Stimulated activated CD8-positive, alpha-beta memory T cell treated with anti-CD3 and anti-CD28 coated beads, Interleukin-4, amount 100 ng/mL, for 48 hours (primary cell): ENCODE measurements at places on chromosomes 12 and 14.
A peak's percentile ranks its signal among the peaks of the same experiment; 100 is the strongest.

- DNase-seq = no peak
Observed at GRCh38 chr12:92722897-92723296, 20.1 kb downstream of the PLEKHG7 start.

DNA sequence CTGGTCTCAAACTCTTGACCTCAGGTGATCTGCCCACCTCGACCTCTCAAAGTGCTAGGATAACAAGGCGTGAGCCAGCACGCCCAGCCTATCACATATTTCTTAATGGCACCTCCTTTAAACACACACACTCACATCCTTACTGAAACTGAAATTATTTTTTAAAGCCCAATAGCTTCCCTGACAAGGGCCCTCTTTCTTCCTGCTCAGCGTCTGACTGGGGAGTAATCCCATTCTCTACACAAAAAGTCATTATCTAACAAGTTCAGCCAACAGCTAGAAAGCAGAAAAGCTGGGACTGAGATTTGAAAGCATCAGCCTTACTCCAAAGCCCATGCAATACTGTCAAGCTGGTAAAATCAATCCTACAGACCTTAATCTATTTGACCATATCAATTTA, 10.0 kb upstream of the AICDA start:
- DNase-seq = no peak

DNA sequence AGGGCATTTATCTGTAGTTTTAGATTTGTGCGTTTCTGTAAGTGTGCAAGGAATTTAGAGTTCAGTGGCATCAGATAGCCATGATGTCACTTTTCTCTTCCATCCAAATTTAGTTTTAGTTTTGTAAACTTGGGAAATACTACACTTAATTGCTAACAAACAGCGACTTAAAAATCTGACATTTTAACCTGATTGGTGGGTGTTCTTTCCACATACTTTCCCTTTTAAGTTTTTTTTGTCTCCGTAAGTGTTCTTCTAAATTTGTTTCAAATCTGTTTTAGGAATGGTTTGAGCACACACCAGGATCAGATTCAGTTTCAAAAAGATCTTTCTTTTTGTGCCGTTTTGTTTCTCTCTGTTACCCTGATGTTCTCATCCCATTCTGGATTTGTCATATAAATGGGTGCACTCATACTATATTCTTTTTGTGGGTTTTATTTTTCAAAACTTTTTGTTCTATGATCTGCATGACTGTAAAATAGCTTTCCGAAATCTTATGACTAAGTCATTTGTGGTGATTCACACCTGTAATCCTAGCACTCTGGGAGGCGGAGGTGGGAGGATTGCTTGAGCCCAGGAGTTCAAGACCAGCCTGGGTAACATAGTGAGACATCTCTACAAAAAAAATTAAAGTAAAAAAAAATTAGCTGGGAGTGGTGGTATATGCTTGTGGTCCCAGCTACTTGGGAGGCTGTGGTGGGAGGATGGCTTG, 58.9 kb downstream of the FBXO34 start:
- DNase-seq = peak; percentile 59

- DNase-seq = no peak
Observed at GRCh38 chr12:110920324-110920910, at the start of gene MYL2. Gene MYL2, minus strand, starts transcription at chr12:110920579. Its CDS starts 50 bp downstream, at chr12:110920529.

DNA sequence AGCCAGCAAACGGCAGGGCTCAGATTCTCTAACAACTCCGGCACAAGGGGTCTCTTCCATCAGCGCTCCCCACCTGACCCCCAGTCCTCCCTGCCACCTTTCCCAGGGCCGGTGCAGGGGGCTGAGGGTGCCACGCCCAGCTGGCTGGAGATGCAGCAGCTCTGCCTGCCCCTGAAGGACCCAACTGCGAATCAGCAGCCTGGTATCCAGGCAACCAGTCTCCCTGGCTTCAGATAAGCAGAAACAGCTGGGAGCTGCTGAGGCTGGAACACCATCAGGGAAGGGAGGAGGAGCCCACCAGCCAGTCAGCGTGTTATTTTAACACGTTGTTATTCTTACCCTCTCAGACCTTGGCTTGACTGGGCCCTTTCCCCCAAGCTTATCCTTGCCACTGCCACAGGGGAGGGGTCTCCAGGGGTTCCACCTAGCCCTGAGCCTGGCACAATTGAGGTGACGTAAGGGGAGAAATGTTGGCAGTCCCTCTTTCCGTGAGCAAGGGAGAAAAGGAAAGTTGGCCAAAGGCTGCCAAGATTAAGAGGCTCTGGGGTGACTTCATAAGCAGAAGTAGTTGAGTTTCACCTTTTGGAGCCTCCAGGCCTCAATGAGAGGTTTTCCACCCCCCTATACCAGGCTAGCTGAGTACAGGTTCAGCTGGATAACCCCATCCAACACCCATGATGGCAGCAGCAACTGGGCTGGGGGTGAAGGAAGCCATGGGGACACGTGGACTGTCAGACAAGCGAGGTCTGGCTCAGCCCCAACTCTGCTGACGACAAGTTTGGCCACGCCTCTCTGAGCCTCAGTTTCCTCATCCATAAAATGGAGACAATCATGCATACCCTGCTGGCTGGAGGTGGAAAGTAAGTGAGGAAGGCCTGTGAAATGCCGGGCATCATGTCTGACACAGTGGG, 91.1 kb downstream of the IRF2BPL start:
- DNase-seq = no peak

DNA sequence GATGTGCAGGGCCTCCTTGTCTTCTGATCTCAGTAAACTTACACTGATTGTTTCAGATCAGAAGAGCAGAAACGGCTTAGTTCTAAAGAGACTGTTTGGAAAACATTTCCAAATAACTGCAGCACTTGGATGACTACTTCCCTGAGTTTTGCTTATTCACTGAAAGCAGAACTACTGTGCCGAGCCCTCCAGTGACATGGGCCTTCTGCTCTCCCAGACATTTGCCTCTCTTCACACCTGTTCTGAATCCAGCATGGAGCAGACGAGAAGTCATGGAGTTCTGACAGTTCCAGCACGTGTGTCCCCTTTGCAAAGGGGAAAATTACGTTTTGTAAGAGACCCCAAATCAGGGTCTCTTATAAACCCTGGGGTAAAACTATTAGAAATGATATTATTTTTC, 31.4 kb downstream of the ETNK1 start:
- DNase-seq = no peak
